Liver (tissue), 10 donors: ENCODE measurements at places on chromosomes 2 and 18. TPM values are rescaled to one million over a fixed set of nuclear protein-coding genes. Genes with fewer than 3 reads are reported as not detected.

The IL37 gene
- not detected for total RNA-seq

The PLCD4 gene
- 0.05 TPM for total RNA-seq

The PARD6G gene
- 2.2 TPM for total RNA-seq

The CFAP65 gene
- not detected for total RNA-seq

The TANC1 gene
- 6.6 TPM for total RNA-seq

The RPRM gene
- not detected for total RNA-seq

The PTGR3 gene
- 14.2 TPM for total RNA-seq

The LINC00305 gene
- total RNA-seq: not detected

The CCDC178 gene
- not detected for total RNA-seq

The SAG gene
- total RNA-seq: not detected

The PPP4R1 gene
- 30.1 TPM for total RNA-seq

The SPHKAP gene
- total RNA-seq: not detected

- H3K36me3 ChIP-seq: no peaks in the 10 kb centered on the region
- H3K27me3 ChIP-seq: no peaks in the 10 kb centered on the region
- H3K27ac ChIP-seq: no peak overlapping the region
- no peak overlapping the region for H3K4me3 ChIP-seq
Observed at GRCh38 chr18:11387880-11388279, 221.5 kb upstream of the SLC35G4 start.

DNA sequence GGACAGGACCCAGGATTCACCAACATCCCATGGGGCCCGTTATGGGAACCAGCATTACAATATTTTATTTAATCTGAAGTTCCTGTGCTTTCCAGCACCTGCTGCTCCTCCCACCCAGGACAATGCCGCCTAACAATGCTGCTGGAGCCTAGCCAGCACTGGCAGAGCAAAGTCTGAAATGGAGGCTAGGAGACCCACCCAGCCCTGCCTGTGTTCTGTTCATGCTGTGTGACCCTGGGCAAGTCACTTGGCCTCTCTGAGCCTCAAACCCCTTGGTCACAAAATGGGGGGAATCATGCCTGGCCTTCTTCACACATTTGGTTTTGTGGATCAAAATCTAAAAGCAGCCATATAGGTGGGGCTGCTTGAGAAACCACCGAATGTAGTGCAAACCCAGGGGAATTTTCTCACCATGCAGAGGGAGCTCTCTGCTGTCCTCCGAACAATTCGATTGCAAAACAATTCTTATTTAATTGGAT, 38.5 kb upstream of the ODC1 start:
- no peaks in the 10 kb centered on the region for H3K36me3 ChIP-seq
- peaks cover 3% of the 10 kb centered on the region for H3K27me3 ChIP-seq
- H3K27ac ChIP-seq: no peak overlapping the region
- DNase-seq: peak; percentile 32
- H3K4me1 ChIP-seq: no peaks in the 10 kb centered on the region

GRCh38 chr18:55360061-55360460, 227.9 kb downstream of the TCF4 start:
- no peaks in the 10 kb centered on the region for H3K36me3 ChIP-seq
- H3K4me1 ChIP-seq: no peaks in the 10 kb centered on the region
- H3K4me3 ChIP-seq: no peak overlapping the region
- no peak overlapping the region for H3K27ac ChIP-seq

DNA sequence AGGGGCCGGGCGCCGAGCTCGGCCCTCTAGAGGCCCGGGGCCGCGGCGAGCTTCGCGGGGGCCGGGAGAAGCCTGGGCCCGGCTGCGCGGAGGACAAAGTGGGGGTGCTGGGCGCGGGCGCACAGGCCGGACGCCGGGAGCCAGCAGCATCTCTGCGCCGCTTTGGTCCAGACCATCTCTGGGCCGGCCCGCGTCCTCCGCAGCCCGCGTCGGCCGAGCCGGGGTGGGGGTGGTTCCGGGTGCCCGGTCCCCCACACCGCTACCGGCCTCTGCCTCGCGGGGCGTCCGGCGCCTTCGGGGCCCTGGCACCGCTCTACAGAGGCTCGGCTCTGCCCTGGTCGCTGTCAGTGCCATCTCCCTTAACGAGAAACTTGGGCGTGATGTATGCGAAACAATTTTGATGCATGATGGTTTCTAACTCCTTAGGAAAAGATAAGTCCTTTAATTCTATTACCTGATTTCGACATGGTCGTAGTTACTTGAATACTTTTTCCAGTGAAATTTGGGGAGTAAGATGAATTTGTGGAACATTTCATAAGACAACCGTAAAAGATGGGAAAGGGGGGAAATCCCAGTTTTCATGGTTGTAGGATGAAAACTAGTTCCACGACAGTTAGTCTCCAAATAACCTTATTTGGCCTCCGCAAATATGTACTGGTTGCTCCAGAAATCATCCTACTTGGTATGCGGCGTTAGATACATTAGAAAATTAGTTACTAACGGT, 562 bp downstream of the TWSG1 start:
- no peaks in the 10 kb centered on the region for H3K36me3 ChIP-seq
- DNase-seq: no peak
- H3K27me3 ChIP-seq: no peaks in the 10 kb centered on the region
- H3K4me3 ChIP-seq: peak overlapping the region; percentile 73
- H3K4me1 ChIP-seq: peaks cover 13% of the 10 kb centered on the region

DNA sequence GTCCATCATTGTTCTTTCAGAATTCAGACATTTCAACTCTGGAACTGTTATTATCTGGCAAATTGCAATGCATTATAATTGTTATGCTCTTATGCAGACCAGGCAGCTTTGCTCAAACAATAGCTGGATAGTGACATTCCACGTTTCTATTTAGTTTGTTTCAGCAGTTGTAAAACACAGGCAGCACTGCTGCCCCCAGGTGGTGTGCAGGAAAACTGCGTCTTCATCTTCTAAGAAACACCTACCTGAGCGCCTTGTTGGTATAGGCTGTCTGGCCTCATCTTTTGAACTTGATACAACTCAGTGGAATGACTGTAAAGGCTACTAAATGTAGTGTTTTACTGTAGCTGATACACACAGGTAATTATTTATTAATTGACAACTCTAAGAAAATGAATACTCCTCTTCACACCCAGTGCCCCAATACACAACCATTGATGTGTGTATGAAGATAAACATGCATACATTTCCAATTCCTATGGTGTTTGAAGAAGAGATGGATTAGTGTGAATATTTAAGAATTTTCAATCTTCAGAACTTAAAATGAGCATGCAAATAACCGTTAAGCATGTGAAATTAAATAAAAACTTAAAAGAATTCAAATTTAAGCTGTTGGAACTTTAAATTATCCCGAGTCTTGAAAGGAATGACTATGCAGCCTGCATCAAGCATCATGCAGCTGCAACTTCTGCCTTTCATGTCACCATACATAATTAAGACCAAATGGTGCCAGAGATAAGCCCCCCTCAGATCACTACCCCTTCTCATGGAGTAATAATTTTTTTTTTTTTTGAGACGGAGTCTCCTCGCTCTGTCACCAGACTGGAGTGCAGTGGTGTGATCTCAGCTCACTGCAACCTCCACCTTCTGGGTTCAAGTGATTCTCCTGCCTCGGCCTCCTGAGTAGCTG, 85.6 kb downstream of the CD8B2 start:
- no peaks in the 10 kb centered on the region for H3K27me3 ChIP-seq
- no peaks in the 10 kb centered on the region for H3K4me1 ChIP-seq
- no peak for DNase-seq
- H3K36me3 ChIP-seq: no peaks in the 10 kb centered on the region
- H3K4me3 ChIP-seq: no peak overlapping the region

- H3K27ac ChIP-seq: no peak overlapping the region
- H3K27me3 ChIP-seq: no peaks in the 10 kb centered on the region
Observed at GRCh38 chr2:190723397-190724090, 74.7 kb downstream of the NAB1 start.

DNA sequence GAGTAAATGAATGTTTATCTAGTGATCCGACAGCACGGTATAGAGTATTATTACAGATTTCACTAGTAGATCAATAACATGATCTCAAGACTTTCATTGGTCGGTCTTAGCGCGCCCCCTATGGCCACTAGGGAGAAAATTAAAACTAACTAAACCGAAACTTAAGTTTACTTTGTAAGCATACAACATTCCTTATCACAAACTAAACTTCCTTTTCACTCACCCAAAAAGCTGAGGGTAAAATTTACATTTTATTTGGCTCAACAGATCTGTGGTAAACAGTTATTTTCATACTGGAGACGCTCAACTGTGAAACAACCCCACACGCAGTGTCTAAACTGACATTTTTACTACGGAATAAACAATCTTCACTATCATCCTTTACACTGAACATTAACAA, 215.6 kb upstream of the MAP2 start:
- H3K4me3 ChIP-seq: peak overlapping the region; percentile 18
- H3K4me1 ChIP-seq: no peaks in the 10 kb centered on the region
- peak; percentile 43 for DNase-seq
- H3K36me3 ChIP-seq: no peaks in the 10 kb centered on the region
- no peak overlapping the region for H3K27ac ChIP-seq

- no peak overlapping the region for H3K27ac ChIP-seq
- peak; percentile 72 for DNase-seq
- H3K4me3 ChIP-seq: peak overlapping the region; percentile 25
- H3K36me3 ChIP-seq: no peaks in the 10 kb centered on the region
- no peaks in the 10 kb centered on the region for H3K27me3 ChIP-seq
Observed at GRCh38 chr2:19868701-19869580, 32.8 kb downstream of the TTC32 start.

DNA sequence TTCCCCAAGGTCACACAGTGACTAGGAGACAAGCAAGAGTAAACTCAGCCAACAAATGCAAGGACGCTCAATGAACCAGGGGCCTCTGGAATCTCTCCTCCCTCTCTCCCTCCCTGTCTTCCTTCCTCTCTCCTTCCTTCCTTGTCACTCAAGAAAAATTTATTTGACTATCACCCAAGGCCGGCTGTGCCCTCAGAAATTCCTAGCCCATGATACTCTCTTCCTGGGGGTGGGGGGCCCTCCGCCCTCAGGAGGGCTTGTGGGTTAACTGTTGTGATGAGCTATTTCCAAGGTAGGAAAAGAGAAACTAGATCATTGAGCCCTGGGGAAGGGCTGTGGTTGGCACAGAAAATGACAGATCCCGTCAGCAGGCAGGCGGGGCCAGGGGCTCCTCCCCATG, 21.7 kb downstream of the INHBB start:
- no peaks in the 10 kb centered on the region for H3K4me1 ChIP-seq
- H3K27me3 ChIP-seq: no peaks in the 10 kb centered on the region
- no peaks in the 10 kb centered on the region for H3K36me3 ChIP-seq
- DNase-seq: no peak
- no peak overlapping the region for H3K27ac ChIP-seq

GRCh38 chr18:3546106-3546505, 96.1 kb downstream of the TGIF1 start:
- no peaks in the 10 kb centered on the region for H3K27me3 ChIP-seq
- no peak overlapping the region for H3K4me3 ChIP-seq
- H3K36me3 ChIP-seq: no peaks in the 10 kb centered on the region
- no peak for DNase-seq
- H3K4me1 ChIP-seq: no peaks in the 10 kb centered on the region

DNA sequence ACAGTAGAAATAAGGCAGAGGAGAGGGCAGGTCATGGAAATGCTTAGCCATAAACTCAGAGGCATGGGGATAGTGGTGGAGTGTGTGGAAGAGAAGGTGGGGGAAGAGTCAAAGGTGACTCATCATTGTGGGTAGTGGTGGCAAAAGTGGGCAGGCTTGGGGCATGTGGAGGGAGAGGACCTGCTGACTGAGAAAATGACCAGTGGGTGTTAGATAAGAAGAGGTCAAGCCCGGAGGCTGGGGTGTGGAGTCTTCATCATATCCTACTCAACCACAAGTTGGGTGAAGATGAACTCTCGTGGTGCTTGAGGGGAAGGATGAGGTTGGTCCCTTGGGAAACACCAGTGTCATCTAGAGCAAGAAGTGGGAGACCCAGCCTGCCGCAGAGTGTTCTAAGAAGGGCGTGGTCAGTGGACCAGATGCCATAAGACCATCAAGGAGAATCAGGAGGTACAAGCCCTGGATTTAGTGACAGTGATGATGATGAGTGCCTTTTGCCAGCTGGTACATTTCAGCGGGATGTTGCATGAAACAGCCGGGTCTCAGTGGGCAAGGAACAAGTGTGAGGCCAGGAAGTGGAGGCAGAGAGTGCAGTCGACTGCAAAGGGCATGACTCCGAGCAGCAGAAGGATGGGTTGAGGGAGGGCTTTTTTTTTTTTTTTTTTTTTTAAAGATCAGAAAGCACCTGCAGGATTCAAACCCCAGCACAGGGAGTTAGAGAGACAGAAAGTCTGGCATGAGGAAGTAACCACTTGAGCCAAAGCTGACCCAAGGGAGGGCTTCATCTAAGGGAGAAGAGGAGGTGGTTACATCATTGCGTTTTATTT, 122.6 kb upstream of the SPRED2 start:
- no peaks in the 10 kb centered on the region for H3K27me3 ChIP-seq
- DNase-seq: no peak
- H3K4me1 ChIP-seq: no peaks in the 10 kb centered on the region
- H3K27ac ChIP-seq: no peak overlapping the region

DNA sequence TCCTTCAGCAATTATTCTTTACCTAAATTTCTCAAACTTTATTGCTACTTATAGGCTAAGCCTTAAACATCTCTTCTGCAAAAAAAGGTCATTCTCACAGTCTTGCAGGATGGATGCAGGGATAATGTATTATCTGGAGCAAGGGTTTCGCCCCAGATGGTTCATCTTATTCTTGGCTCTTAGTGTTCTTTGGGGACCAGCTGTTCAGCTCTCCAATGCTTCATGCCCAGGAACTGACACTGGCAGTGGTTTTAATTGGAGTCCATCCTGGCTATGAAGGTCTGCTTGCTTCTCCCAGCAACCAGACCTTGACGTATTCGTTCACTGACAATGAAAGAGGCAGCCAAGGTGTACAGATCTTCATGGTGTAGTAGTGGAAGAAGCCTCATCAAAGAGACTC, 331.9 kb downstream of the SLC8A1 start:
- peaks cover 3% of the 10 kb centered on the region for H3K27me3 ChIP-seq
- no peak overlapping the region for H3K27ac ChIP-seq
- no peaks in the 10 kb centered on the region for H3K36me3 ChIP-seq
- DNase-seq: no peak

DNA sequence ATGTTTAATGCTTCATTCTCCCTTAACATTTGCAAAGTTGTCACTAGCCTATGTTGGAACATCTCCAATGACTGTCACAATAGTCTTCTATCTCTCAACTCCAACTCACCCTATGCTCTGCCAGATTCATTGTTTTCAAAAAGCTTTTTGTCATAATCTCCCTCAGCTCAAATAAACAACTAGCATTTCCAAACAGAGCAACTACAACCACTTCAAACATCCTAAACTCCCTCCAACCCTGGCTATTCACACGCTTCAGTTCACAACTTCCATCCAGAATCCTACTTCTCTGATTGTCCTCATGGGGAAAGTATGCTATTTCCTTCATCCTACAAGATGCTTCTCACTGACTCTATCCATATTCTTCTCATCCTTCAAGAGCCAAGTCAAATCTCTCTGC, 139.2 kb upstream of the VRK2 start:
- no peaks in the 10 kb centered on the region for H3K4me1 ChIP-seq
- H3K27ac ChIP-seq: no peak overlapping the region
- no peak for DNase-seq

GRCh38 chr2:9832586-9832985, 10.7 kb upstream of the TAF1B start:
- no peaks in the 10 kb centered on the region for H3K27me3 ChIP-seq
- no peaks in the 10 kb centered on the region for H3K4me1 ChIP-seq
- no peak for DNase-seq
- H3K4me3 ChIP-seq: no peak overlapping the region
- no peaks in the 10 kb centered on the region for H3K36me3 ChIP-seq
